Activated CD8-positive, alpha-beta memory T cell treated with anti-CD3 and anti-CD28 coated beads, Interleukin-2, amount 50 U/mL, for 48 hours (primary cell): ENCODE measurements at places on chromosomes 1 and 21.

DNA sequence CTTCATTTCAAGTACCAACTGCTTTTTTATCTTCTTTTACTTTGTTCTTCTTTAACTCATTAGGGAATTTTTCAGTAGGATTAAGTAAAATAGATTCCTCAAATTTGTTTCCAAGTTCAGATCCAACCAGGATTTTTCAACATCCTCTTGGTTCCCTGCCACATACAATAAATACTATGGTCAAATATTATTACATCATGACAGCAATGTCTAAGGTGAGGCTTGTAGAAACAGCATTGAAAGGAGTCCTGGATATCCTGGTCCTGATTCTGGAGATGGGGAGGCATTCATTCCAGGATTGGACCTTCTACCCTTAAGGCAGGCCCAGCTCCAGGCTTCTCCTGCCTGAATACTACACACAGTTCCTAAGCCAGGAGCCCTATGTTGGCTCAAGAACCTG lies 80.2 kb upstream of the F3 start:
- DNase-seq: no peak

DNA sequence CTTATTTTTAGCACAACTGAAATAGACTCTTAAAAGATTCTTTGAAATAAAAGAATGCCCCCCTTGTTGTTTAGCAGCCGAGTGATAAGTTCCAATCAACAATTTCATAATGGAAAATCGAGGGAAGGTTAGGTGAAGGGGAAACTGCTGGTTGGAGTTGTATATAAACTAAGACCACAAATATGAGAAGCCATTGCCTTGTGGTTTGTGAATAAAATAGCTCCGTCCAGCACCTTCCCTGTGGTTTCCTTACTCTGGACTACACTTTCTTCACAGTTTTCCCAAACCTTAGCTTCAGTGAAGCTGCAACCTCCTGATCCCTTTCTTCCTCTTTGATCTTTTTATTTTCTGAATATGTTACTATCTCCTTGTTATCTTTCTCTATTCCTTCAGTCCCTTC lies 6.7 kb upstream of the RAB3GAP2 start:
- DNase-seq: no peak

GRCh38 chr1:236515443-236515958 lies 8.3 kb upstream of the LGALS8 start:
- no peak for DNase-seq

- DNase-seq: no peak
Measured at GRCh38 chr1:50271337-50271736, 151.9 kb downstream of the DMRTA2 start.

DNA sequence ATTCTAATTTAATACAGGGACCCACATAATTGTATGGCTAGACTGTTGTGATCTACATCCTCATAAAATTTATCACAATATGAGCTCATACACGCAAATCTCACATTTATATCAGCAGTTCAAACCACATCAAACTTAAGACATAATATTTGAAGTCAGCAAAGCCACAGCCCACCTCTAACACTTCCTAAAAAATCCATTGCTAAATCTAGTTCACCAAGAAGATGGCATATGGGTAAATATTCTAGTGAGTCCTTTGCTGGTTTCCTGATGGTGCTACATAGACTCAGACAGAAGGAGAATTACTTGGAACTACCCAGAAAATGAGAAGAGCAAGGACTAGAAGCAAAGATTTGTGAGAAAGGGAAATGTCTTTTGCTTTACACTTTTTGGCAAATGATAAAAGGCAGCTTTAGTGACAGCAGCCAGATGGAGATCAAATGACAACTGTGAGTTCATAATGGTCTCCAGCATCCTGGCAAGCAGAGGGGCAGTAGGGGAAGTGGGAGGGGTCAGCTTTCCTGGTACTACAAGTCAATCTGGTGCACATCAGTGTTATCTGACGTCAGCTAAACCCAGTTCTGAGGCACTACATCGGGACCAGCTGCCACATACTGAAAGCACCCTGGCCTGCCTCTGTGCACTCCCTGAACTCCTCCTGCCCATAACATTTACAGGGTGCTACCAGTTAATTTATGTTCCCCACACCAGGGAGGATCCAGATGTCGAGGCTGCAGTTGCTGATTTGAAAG lies 10.6 kb upstream of the GADD45A start:
- peak; percentile 55 for DNase-seq

GRCh38 chr1:34858901-34859445 lies 576 bp downstream of the SMIM12 start:
- peak; percentile 71 for DNase-seq

GRCh38 chr21:42513151-42513984 lies at the start of gene SLC37A1:
TSS of gene SLC37A1 (plus strand) at chr21:42513852. CDS start at chr21:42518455, 4,603 bp downstream.
- peak; percentile 67 for DNase-seq

- DNase-seq: no peak
Measured at GRCh38 chr1:61638296-61638695, 86.6 kb downstream of the TM2D1 start.
